Activated naive CD4-positive, alpha-beta T cell treated with anti-CD3 and anti-CD28 coated beads, Interleukin-2, amount 50 U/mL, for 72 hours (primary cell): ENCODE measurements at places on chromosomes 2 and 18. TPM values are rescaled to one million over a fixed set of nuclear protein-coding genes. Genes with fewer than 3 reads are reported as not detected.

Gene ELAC1
- total RNA-seq: 1.0 TPM

Gene HRH4
- total RNA-seq: not detected

Gene C2orf92
- total RNA-seq: 6.5 TPM

Gene SCYGR1
- not detected for total RNA-seq
